ENCODE measurements at places on chromosomes 12 and 14. TPM values are rescaled to one million over a fixed set of nuclear protein-coding genes. Genes with fewer than 3 reads are reported as not detected.

Gene DHRS2
- 0.44 TPM for total RNA-seq

- no peaks in the 10 kb centered on the region for H3K4me1 ChIP-seq
- H3K36me3 ChIP-seq, result no peaks in the 10 kb centered on the region
- no peak overlapping the region for H3K4me3 ChIP-seq
Observed at GRCh38 chr14:53714495-53715192, 242.0 kb downstream of the BMP4 start.

DNA sequence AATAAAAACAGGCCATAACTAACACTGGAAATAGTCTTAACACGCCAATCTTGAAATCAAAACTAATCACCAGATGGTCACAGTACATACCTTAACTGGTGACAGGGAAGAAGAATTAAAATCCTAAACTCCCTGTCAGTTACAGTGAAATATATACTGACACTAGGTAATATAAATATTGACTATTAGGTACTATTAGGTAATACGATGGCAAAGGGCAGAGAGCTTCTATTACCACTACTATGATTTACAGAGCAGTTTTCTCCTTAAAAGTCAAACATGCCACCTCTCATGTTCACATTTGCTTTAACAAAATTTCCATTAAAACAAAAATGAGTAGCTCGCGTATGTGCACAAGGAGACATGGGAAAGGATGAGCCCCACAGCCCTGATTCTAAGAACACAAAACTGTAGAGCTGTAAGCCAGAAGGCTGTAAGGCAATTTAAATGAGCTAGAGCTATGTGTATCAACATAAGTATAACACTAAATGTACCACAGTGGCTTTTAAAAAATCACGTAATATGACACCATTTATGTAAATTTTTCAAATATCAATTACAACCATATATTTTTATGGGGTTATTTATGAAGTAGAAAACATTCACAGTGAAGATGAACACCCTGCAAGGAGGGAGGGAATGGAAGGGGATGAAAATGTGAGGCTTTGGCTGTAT lies 19.1 kb downstream of the SETD3 start:
- peaks cover 8% of the 10 kb centered on the region for H3K4me1 ChIP-seq
- H3K27me3 ChIP-seq, result no peaks in the 10 kb centered on the region
- peak; percentile 2 for DNase-seq
- no peak overlapping the region for H3K4me3 ChIP-seq
- no peak overlapping the region for H3K27ac ChIP-seq
- peaks cover 4% of the 10 kb centered on the region for H3K36me3 ChIP-seq

DNA sequence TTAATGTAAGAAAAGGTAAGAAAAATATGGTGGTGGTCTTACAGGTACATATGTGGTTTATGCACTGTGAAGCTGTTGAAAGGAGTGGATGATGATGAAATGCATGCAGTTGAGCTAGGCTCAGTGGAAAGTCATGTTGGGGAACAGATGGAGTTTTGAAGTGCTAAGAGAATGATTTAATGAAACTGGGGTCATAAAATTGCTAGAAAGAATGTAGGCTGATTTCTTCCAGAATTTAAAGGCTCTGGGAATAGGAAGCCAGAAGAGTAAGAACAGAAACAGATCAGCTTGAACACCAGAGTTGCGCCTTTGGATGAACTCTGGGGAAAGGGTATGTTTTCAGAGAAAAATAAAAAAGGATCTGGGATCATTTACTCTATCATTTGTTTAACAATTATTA lies 146.5 kb downstream of the MON2 start:
- H3K4me1 ChIP-seq, result no peaks in the 10 kb centered on the region
- H3K4me3 ChIP-seq, result no peak overlapping the region
- DNase-seq, result no peak
- no peaks in the 10 kb centered on the region for H3K27me3 ChIP-seq
- no peak overlapping the region for H3K27ac ChIP-seq

- DNase-seq, result no peak
- H3K4me1 ChIP-seq, result no peaks in the 10 kb centered on the region
- H3K36me3 ChIP-seq, result no peaks in the 10 kb centered on the region
- no peaks in the 10 kb centered on the region for H3K27me3 ChIP-seq
- H3K4me3 ChIP-seq, result no peak overlapping the region
Observed at GRCh38 chr14:64772397-64772950, 68.2 kb downstream of the PLEKHG3 start.

Gene CCNB1IP1
- 173 TPM for total RNA-seq

DNA sequence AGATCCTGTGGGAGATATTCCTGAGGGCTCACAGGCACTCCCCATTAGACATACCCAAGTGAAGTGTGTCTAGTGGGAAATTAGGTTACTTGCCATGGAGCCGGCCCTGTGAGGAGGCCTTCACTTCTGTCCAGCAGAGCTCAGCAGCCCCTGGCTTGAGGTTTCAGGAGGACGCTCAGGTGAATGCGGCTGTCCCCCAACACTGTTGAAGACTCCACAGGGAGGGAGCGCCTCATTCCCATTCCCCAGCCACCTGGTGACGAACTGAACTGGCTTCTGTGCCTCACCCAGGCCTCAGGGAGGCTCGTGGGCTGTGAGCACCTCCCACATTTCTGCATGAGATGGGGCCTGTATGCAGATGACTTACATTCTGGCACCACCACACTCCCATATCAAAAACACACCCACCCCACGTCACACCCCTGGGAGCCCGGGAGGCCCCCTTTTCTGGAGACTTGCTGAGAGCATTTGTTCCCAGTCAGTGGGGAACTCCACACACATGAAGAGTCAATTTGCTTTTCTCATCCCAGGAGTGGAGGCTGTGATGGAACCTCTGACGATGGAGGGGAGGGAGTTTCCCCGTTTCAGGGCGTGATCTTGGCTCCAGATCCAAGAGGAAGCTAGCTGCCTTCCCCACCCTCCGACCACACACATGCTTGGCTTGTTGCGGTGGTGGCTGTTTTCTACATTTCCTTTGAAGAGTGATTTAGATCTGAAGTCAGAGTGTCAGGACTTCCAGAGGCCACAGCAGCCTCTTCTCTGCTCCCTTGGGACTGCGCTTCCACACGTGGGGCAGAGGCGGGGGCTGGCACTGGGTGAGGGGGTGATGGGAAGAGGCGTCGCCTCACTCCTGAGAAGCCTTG lies 120.7 kb downstream of the ADGRD1 start:
- H3K27me3 ChIP-seq, result no peaks in the 10 kb centered on the region
- DNase-seq, result no peak
- H3K4me3 ChIP-seq, result no peak overlapping the region
- H3K4me1 ChIP-seq, result no peaks in the 10 kb centered on the region
- no peak overlapping the region for H3K27ac ChIP-seq

Gene E2F7
- total RNA-seq, result 25.2 TPM

GRCh38 chr14:101774006-101774795 lies 12.7 kb downstream of the PPP2R5C start:
- no peak overlapping the region for H3K4me3 ChIP-seq
- no peaks in the 10 kb centered on the region for H3K4me1 ChIP-seq
- DNase-seq, result no peak
- peaks cover 6% of the 10 kb centered on the region for H3K27me3 ChIP-seq
- H3K36me3 ChIP-seq, result no peaks in the 10 kb centered on the region
- no peak overlapping the region for H3K27ac ChIP-seq

- H3K36me3 ChIP-seq, result peaks cover 6% of the 10 kb centered on the region
- DNase-seq, result no peak
- H3K4me3 ChIP-seq, result no peak overlapping the region
- H3K4me1 ChIP-seq, result peaks cover 11% of the 10 kb centered on the region
- H3K27ac ChIP-seq, result no peak overlapping the region
Observed at GRCh38 chr14:103127861-103128598, 4.8 kb downstream of the TNFAIP2 start.

GRCh38 chr12:40382217-40382616 lies 157.4 kb downstream of the LRRK2 start:
- no peak overlapping the region for H3K4me3 ChIP-seq
- no peaks in the 10 kb centered on the region for H3K27me3 ChIP-seq
- no peak for DNase-seq
- H3K4me1 ChIP-seq, result no peaks in the 10 kb centered on the region
- no peak overlapping the region for H3K27ac ChIP-seq
- H3K36me3 ChIP-seq, result no peaks in the 10 kb centered on the region

Gene MMP14
- 86.8 TPM for total RNA-seq

DNA sequence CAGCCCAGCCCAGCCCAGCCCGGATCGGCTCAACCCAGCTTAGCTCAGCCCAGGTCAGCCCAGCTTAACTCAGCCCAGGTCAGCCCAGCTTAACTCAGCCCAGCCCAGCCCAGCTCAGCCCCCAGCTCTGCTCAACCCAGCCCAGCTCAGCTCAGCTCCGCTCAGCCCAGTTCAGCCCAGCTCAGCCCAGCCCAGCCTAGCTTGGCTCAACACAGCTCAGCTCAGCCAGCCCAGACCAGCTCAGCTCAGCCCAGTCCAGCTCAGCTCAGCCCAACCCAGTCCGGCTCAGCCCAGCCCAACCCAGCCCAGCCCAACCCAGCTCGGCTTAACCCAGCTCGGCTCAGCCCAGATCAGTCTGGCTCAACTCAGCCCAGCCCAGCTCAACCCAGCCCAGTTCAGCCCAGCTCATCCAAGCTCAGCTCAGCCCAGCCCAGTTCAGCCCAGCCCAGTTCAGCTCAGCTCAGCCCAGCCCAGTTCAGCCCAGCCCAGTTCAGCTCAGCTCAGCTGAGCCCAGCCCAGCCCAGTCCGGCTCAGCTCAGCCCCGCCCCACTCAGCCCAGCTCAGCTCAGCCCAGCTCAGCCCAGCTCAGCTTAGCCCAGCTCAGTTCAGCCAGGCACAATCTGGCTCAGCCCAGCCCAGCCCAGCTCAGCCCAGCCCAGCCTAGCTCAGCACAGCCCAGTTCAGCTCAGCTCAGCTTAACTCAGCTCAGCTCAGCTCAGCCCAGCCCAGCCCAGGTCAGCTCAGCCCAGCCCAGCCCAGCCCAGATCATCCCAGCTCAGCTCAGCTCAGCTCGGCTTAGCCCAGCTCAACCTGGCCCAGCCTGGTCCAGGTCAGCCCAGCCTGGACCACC lies 331.7 kb downstream of the TMEM121 start:
- H3K4me1 ChIP-seq, result no peaks in the 10 kb centered on the region
- no peaks in the 10 kb centered on the region for H3K27me3 ChIP-seq
- no peak for DNase-seq
- H3K36me3 ChIP-seq, result no peaks in the 10 kb centered on the region
- H3K27ac ChIP-seq, result no peak overlapping the region

GRCh38 chr12:2796187-2796666 lies 1.5 kb downstream of the FKBP4 start:
- H3K4me3 ChIP-seq, result peak overlapping the region; percentile 63
- no peak for DNase-seq
- H3K36me3 ChIP-seq, result peaks cover 44% of the 10 kb centered on the region
- H3K27me3 ChIP-seq, result no peaks in the 10 kb centered on the region
- H3K4me1 ChIP-seq, result peaks cover 5% of the 10 kb centered on the region
- H3K27ac ChIP-seq, result no peak overlapping the region

DNA sequence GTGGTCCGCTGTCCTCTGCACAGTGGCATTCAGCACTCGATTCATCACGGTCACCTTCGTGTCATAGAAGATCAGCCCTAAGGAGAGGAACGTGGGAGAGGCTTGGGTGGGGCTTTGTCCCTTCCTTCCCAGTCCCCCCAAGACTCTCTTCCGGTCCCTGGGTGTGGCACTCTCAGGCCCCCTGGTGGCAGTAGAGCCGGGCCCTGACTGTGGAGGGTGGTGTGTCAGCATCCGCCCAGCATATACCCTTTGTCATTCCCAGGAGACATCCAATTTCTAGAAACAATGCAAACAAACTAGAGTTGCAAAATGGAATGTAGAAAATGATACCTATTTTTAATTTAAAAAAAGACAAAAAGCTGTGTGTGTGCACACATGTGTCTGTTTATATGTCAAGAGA lies 45.0 kb downstream of the TRAFD1 start:
- no peaks in the 10 kb centered on the region for H3K27me3 ChIP-seq
- no peaks in the 10 kb centered on the region for H3K4me1 ChIP-seq
- DNase-seq, result no peak
- no peak overlapping the region for H3K4me3 ChIP-seq
- no peak overlapping the region for H3K27ac ChIP-seq
- H3K36me3 ChIP-seq, result peaks cover 3% of the 10 kb centered on the region

GRCh38 chr12:68287106-68287505 lies 33.7 kb upstream of the IL22 start:
- H3K27ac ChIP-seq, result no peak overlapping the region
- no peaks in the 10 kb centered on the region for H3K36me3 ChIP-seq
- no peaks in the 10 kb centered on the region for H3K27me3 ChIP-seq
- no peaks in the 10 kb centered on the region for H3K4me1 ChIP-seq
- DNase-seq, result no peak
- H3K4me3 ChIP-seq, result no peak overlapping the region

GRCh38 chr14:59634617-59635016 lies 58.0 kb upstream of the CCDC175 start:
- DNase-seq, result no peak
- no peak overlapping the region for H3K27ac ChIP-seq
- H3K27me3 ChIP-seq, result peaks cover 2% of the 10 kb centered on the region
- H3K4me3 ChIP-seq, result no peak overlapping the region

DNA sequence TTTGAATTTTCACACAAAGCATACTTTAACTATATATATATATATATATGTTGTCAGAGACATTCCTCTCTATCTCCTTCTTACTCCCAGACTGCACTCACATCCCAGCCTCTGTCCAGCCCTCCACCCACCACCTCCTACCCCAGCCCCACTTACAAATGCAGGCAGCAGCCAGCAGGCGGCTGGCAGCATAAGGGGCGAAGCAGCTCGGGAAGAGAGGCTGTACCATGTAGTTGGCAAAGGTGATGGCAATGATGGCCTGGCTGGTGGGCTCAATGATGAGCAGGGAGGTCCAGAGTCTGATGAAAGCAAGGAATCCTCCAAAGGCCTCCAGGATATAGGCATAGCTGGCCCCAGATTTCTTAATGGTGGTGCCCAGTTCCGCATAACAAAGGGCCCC lies 2.5 kb downstream of the SLC7A7 start:
- DNase-seq, result no peak
- no peaks in the 10 kb centered on the region for H3K27me3 ChIP-seq
- H3K36me3 ChIP-seq, result no peaks in the 10 kb centered on the region
- no peak overlapping the region for H3K27ac ChIP-seq
- H3K4me3 ChIP-seq, result no peak overlapping the region

DNA sequence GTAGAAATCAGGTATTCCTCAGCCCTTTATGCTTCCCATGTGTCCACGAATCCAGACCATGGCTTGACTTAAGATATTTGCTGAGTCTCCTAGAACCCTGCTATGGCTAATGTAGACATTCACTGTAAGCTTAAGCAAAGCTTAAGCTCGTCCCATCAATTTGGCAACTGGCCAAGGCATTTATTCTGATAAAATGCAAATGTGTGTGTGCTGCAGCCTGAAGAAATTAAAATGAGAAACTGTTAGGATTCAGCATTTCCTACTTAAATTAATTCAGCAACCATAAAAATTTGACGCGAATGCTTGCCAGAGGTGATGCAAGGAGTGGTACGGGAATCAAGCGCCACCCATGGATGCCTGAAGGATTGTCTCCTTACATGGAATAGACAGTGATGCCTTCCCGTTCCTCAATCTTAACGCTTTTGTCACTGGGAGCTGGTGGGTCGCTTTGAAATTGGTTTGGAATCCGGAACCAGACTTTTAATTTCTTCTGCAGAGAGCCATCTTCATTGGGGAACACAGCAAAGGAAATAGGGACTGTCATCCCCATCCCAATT lies 13.2 kb downstream of the HEBP1 start:
- H3K27ac ChIP-seq, result no peak overlapping the region
- peaks cover 7% of the 10 kb centered on the region for H3K4me1 ChIP-seq
- H3K36me3 ChIP-seq, result peaks cover 12% of the 10 kb centered on the region
- H3K27me3 ChIP-seq, result no peaks in the 10 kb centered on the region
- DNase-seq, result no peak

Gene MGST1
- 414 TPM for total RNA-seq
